Vagina (tissue), 2 donors: ENCODE measurements at places on chromosomes 4 and X. TPM values are rescaled to one million over a fixed set of nuclear protein-coding genes. Genes with fewer than 3 reads are reported as not detected.

The VCX3B gene
- total RNA-seq, result not detected

The SLC4A4 gene
- total RNA-seq, result 3.2 TPM

The DDX53 gene
- not detected for total RNA-seq

The NR3C2 gene
- total RNA-seq, result 9.6 TPM

The CASP6 gene
- 7.9 TPM for total RNA-seq

The P2RY10 gene
- 0.98 TPM for total RNA-seq

The TMEM156 gene
- not detected for total RNA-seq

The MYOZ2 gene
- 0.49 TPM for total RNA-seq

The CD38 gene
- total RNA-seq, result 1.2 TPM

The SGCB gene
- 26.5 TPM for total RNA-seq

The GAGE1 gene
- not detected for total RNA-seq

The FAM53A gene
- total RNA-seq, result 13.8 TPM

The MAGEA6 gene
- not detected for total RNA-seq

The CETN2 gene
- total RNA-seq, result 24.6 TPM

The HTN3 gene
- not detected for total RNA-seq

The SLC9B1 gene
- not detected for total RNA-seq

The ENPEP gene
- total RNA-seq, result 5.2 TPM

The DIAPH2 gene
- 38.8 TPM for total RNA-seq

The REELD1 gene
- 0.74 TPM for total RNA-seq

The FGA gene
- total RNA-seq, result not detected

The REPS2 gene
- 10.8 TPM for total RNA-seq

The CNOT6L gene
- total RNA-seq, result 22.1 TPM

The APLN gene
- not detected for total RNA-seq

The ALAS2 gene
- total RNA-seq, result 5.6 TPM

The RNF4 gene
- 30.2 TPM for total RNA-seq

The GLRA3 gene
- total RNA-seq, result not detected

The SPIN2A gene
- total RNA-seq, result 2.5 TPM

The NOX1 gene
- not detected for total RNA-seq

The GPRASP2 gene
- total RNA-seq, result 10.8 TPM

The CHRNA9 gene
- total RNA-seq, result not detected

The TMEM255A gene
- total RNA-seq, result 10.8 TPM

The VEGFC gene
- 14.2 TPM for total RNA-seq

The GPRASP1 gene
- total RNA-seq, result 12.8 TPM

The GUCY1B1 gene
- total RNA-seq, result 22.8 TPM

The POU4F2 gene
- total RNA-seq, result not detected

The MAGEA8 gene
- total RNA-seq, result not detected

The GRIA3 gene
- 4.4 TPM for total RNA-seq

The CFAP299 gene
- total RNA-seq, result not detected
